Activated T-cell treated with anti-CD3 and anti-CD28 coated beads, Interleukin-2, amount 50 U/mL, for 1 hour (primary cell): ENCODE measurements at places on chromosomes 11 and 22.

DNA sequence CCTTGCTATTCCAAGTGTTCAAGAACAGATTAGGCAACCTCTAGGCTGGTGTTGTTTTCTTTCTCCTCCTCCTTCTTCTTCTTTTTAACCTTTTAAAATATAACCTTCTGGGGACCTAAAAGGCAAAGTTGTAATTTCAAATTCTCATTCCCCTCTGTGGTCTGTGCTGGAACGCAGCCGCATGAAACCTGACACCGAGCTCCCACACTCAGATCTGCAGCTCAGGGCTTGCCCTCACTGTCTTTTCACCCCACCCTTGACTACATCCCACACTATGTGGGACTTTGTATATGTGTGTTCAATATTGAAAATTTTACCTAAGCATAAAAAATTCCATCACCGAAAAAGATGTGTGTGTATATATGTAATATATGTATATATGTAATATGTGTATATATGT is 62.0 kb upstream of the ARHGAP42 start:
- no peak for DNase-seq

GRCh38 chr11:92707173-92707619 is 262.3 kb upstream of the MTNR1B start:
- no peak for DNase-seq

DNA sequence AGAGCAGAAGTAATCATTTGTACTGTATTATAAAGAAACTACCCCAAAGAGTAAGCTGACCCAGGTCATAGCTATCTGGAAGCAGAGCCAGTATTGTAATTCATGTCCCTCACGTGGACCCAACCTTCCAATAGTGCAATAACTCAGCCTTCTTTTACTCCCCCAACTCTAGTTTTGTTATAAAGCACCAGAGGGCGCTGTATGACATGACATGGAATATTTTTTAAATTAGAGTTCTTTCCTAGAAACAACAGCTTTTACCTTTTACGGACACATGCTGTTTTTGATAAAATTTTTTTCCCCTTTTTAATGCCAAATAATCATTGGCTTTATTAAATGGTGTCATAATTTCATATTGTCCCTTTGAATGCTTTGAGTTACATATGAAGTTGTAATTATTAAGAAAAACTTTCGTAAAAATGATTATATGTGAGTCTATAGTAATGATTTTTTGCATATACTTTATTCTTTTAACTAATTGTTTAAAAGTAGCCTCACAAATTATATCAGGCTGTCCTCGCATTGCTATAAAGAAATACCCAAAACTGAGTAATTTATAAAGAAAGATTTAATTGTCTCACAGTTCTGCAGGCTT is 76.9 kb downstream of the DKK3 start:
- no peak for DNase-seq

DNA sequence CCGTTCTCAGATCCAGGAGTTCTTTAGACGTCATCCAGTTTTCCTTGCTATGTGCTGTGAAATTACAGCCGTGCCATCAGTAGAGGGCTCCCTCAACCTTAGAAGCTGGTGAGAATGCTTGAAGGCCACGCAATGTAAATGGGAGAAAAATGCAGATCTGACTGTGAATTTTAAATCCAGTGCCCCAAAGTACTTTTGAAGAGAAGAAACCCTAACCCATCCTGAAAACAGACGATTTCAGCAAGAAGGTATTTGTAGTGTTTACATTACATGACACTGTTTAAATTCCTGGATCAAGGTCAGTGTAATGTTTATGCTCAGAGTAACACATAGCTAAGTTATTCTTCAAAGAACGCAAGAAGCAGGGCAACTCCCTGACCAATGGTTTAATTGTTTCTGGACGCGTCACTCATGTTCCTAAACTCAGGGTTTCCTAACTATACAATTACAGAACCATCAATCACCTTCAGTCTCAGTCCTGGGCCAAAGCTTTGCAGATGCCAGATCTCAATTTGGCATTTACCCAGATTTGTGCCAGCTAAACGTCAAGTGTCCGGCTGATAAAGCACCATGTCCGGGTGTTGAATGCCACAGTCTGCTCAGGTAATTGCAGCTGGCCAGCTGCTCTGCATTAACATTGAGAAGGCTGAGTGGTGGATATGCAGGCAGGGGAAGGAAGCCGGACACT is 38.2 kb downstream of the ADAMTS8 start:
- no peak for DNase-seq

DNA sequence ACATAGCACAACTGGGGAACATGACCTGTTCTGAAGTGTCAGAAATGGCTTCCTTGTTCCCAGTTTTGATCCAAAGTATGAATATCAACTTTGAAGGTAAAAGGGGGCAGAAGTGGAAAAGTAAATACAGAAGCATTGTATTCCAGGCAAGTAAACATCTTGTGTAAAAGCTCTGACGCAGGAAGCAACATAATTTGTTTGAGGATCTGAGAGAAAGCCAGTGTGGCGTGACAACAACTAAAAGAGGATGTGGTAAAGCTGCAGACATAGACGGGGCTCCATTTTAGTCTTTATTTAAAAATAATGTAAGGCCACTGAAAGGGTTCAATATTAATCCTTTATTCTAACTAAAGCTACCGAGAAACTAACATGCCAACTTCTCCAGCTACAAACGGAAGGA is 310.2 kb downstream of the DLG2 start:
- no peak for DNase-seq

GRCh38 chr11:85385547-85385946 is 241.6 kb downstream of the DLG2 start:
- DNase-seq, result no peak

- DNase-seq, result no peak
Observed at GRCh38 chr22:41226723-41227655, 13.7 kb downstream of the CHADL start.

- no peak for DNase-seq
Observed at GRCh38 chr11:116707746-116708145, 65.0 kb downstream of the BUD13 start.

GRCh38 chr11:134447696-134448095 is 35.7 kb upstream of the B3GAT1 start:
- DNase-seq, result no peak

- DNase-seq, result no peak
Observed at GRCh38 chr11:38547462-38547861, 1949.4 kb upstream of the RAG2 start.

GRCh38 chr11:36022882-36023281 is 79.0 kb downstream of the LDLRAD3 start:
- no peak for DNase-seq

GRCh38 chr11:90221803-90222458 is 918 bp downstream of the CHORDC1 start:
- no peak for DNase-seq

DNA sequence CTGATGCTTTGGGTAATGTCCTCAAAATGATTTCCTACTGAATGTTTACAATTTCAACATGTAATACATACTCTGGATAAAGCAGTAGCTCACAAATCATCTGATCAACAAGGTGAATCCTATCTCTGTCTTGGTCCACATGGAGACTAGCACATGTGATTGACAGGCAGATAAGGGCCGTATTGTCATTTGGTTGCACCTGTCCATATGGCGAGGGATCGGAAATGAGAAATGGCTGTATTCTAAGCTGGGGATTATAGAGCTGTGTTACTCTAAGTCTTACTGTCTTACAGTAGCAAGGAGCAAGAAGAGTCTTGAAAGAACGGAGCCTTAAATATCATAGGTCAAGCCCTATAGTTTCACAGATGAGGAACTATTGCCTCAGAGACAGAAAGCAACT is 55.7 kb downstream of the APIP start:
- DNase-seq, result no peak

- DNase-seq, result no peak
Observed at GRCh38 chr11:76783896-76784813, 999 bp downstream of the TSKU start.

GRCh38 chr22:43007519-43008102 is 7.3 kb downstream of the PACSIN2 start:
- DNase-seq, result no peak

DNA sequence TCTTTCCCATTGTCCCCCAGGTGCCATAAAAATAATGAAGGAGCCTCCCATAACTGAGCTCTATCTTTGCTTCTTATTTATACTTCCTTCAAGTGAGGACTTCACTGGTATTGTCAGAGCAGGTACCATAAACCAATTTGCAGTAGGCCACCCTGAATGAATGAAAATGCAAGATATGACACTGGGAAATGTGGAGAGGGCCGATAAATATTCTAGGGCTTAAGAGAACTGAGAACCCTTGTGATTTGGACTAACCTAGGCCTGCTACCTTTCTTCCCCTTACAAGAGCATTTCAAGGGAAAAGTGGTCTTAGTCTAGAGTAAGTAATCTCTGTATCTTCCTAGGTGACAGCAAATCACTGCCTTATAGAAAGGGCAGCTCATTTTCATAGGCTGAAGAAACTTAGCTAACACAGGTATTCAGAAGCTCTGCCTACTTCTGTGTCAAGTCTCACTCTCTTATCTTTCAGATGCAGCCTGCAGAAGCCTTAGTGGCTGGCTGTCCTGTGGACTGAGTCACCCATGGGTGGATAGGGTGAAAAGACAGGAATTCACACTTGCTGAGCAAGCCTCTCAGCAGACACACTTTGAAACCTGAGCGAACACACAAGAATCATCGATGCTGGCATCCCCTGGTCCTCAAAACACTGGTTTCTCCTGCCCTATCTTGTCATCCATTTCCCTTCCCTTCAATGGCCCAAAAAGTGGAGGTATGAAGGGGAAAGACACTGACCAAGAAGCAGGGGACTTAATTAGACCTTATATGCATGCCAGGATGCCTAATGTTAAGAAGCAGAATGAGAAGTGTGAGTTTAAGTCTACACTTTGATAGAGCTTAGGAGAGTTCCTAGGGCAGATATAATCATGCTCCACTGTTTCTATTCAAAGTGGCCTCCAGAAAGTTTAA is 15.2 kb downstream of the NRIP3 start:
- no peak for DNase-seq

DNA sequence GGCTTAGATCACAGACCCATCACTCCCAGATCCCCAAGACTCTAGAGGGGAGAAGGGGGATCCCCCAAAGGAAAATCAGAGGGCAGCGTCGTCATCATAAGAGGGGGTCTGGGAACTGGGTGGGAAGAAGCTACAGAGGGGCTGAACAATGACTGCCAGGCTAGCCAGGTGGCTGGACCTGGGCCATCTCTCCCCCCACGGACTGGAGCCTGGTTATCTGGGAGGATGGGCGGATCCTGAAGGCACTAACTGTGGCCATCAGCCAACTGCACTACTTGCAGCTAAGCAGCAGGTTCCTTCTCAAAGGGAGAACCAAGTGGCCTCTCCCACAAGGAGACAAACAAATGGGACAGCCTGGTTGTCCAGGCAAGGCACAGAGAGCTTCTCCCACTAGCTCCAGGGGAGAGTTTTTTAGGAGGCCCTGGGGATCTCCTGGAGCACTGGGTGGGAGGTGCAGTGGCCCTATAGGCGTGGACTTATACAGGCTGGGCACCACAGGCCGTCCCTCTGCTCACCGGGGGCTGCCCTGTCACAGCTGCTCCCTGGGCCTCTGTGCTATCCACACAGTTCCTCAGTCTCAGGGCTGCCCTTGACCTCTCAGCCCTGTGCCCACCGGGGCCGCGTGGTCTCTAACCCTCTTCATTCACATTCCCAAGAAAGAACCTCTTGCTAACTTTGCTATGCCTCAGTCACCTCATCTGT is 15.4 kb downstream of the P2RY6 start:
- DNase-seq, result no peak

DNA sequence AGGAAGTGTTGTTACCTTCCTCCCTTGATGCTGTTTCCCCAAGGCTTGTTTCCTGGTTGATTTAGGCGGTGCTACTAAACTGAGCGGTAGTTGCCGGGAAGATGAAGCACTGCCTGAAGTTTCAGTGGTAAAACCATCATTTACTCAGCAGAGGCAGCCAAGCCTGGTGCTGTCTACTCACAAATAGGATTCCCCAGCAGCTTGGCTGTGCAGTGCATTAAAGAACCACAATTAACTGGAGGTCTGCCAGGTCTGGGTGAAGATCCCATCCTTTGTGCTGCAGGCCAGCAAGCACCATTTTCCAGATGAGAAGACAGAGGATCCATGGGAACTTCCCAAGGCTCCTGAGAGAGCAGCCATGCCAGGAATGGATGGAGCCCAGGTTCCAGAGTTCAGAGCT is 231.9 kb upstream of the E2F8 start:
- no peak for DNase-seq

DNA sequence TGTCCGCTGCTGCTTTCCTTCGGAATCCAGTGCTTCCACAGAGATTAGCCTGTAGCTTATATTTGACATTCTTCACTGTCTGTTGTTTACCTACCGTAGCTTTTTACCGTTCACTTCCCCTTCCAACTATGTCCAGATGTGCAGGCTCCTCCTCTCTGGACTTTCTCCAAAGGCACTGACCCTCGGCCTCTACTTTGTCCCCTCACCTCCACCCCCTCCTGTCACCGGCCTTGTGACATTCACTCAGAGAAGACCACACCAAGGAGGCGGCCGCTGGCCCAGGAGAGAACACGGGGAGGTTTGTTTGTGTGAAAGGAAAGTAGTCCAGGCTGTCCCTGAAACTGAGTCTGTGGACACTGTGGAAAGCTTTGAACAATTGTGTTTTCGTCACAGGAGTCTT is 15.4 kb upstream of the ST14 start:
- DNase-seq, result no peak

GRCh38 chr11:131579932-131580387 is 209.5 kb downstream of the NTM start:
- no peak for DNase-seq

- no peak for DNase-seq
Observed at GRCh38 chr11:129911298-129911697, 15.9 kb upstream of the NFRKB start.

- DNase-seq, result no peak
Observed at GRCh38 chr11:7332962-7333361, 81.3 kb downstream of the SYT9 start.

GRCh38 chr11:4466871-4467442 is 15.5 kb upstream of the OR52K1 start:
- no peak for DNase-seq

- no peak for DNase-seq
Observed at GRCh38 chr11:36485298-36486002, 24.6 kb downstream of the TRAF6 start.

DNA sequence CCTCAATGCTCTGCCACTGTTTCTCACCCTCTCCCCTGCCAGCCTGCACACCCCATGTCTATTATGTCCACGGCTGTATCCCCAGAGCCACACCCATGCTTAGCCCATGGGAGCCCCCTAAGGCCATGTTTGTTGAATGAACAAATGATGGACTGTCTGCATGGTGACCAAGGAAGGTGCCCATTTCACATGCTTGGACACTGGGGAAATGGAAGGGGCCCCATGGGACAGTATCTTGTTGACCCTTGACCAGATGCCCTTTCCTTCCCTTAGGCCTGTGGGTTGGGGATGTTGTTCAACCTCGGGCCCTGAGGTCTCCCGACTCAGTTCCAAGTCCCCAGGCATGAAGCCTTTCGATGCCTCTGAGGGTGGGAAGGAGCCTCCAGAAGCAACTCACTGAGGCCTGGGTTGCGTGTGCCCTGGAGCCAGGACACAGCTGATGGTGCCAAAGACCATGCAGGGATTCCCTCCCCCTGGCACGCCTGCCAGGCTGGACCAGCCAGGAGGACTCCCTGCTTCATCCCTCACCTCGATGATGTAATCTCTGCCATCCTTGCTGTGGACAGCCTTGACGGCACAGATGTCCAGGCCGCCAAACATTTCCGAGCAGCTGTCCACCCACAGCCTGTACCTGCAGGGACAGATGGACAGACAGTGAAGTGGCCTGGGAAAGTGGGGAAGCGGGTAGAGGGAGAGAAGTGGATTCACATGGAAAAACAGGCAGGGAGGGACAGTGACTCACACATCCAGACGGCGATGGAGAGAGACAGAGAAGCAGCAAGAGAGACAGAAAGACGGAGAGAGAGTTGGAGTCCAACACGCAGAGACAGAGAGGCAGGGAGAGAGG is 58.9 kb downstream of the FBXO7 start:
- DNase-seq, result no peak

GRCh38 chr11:35945137-35945518 is 1.3 kb downstream of the LDLRAD3 start:
- no peak for DNase-seq
